ENCODE measurements at places on chromosomes 7 and 10.
A peak's percentile ranks its signal among the peaks of the same experiment; 100 is the strongest.

GRCh38 chr7:111011520-111011919 is 79.4 kb upstream of the LRRN3 start:
- no peak overlapping the region for H3K27ac ChIP-seq
- H3K4me1 ChIP-seq = no peaks in the 10 kb centered on the region
- no peaks in the 10 kb centered on the region for H3K27me3 ChIP-seq
- no peak for DNase-seq
- no peaks in the 10 kb centered on the region for H3K36me3 ChIP-seq

DNA sequence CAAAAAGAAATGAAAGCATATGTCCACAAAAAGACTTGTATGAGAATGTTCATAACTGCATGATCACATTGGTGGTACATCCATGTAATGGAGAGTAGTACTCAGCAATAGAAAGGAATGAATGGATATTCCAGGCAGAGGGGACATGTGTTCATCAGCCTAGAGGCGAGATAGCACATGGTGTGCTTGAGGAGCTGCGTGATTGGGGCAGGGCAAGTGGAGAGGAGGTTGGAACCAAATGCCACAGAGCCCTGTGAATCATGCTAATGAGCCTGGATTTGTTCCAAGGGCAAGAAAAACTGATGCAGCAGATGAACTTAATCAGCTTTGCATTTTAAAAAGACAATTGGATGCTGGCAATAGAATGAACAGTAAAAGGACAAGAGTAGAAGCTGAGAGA is 73.3 kb downstream of the C10orf90 start:
- no peak overlapping the region for H3K4me3 ChIP-seq
- H3K4me1 ChIP-seq = no peaks in the 10 kb centered on the region
- no peak for DNase-seq
- no peak overlapping the region for H3K27ac ChIP-seq

DNA sequence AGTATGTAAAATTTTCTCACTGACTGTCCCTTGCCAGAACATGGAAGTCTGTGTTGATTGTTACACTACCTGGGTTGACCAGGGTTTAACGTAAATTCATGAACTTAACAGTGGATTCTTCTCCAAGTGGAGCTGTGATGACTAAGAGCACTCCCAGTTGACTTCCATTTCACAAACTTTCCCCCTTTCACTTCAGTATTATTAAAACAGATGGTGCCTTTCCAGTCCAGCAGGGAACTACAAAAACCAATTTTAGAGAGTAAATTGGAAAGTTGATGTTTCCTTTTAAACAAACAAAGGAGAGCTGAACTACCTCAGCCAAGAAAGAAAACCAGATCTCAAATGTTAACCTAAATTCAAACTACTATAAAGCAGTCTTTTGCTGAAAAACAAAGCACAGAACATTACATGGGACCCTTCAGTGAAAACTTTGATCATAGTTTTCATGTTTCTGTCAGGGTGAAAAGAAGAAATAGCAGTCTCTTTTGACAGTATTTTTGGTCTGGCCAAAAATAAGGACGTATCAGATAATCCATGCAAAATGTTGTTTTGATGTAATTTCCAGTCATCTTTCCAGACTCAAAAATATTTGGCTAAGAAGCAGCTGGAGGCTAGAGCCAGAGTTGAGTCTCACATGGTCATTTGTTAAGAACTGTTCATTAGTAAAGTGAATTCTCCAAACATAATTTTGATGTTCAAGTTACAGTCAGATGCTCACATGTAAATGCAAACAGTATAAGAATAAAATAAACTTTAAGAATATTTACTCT is 479.9 kb upstream of the AKR1E2 start:
- no peak overlapping the region for H3K4me3 ChIP-seq
- no peaks in the 10 kb centered on the region for H3K27me3 ChIP-seq
- H3K36me3 ChIP-seq = no peaks in the 10 kb centered on the region
- peak overlapping the region; percentile 87 for H3K27ac ChIP-seq

DNA sequence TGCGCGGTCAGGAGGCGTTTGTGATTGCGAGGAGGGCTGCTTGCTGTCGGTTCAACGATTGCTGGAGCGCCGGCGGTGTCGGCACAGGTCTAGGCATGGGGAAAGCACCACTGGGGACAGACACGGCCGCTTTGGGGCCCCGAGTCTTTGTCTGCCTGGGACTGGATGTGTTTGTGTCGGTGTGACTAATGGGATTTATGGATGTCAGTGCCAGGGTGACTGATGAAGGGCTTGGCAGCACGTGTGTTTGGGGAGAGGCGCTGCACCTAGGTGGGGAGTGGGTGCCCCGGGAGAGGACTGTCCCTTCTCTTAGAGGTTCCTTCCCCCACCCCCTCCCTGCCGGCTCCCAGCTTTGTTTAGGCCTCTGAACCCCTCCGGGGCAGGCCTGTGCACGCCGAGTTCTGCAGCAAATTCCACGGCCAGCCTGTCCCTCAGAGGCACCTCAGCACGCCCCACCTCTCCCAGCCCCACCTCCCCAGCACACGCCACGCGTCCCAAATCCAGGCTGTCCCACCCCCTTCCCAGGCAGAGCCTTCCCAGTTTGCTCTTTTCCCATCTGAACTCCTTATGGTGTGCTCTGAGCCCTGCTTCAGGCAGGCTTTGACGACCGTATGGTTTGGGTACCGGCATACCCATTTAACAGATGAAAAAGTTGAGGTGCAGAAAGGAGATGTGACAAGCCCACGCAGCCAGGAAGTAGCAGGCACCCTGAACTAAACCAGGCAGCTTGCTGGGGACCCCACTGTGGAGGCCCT is 6.4 kb upstream of the TNRC18 start:
- H3K27ac ChIP-seq = peak overlapping the region; percentile 97
- peak; percentile 81 for DNase-seq
- H3K27me3 ChIP-seq = no peaks in the 10 kb centered on the region
- peak overlapping the region; percentile 86 for H3K4me3 ChIP-seq
- H3K36me3 ChIP-seq = peaks cover 10% of the 10 kb centered on the region

GRCh38 chr10:119443970-119444660 is 98.4 kb downstream of the RGS10 start:
- H3K27ac ChIP-seq = peak overlapping the region; percentile 51
- peak; percentile 35 for DNase-seq
- H3K36me3 ChIP-seq = peaks cover 31% of the 10 kb centered on the region
- H3K4me1 ChIP-seq = peaks cover 61% of the 10 kb centered on the region
- H3K4me3 ChIP-seq = no peak overlapping the region

DNA sequence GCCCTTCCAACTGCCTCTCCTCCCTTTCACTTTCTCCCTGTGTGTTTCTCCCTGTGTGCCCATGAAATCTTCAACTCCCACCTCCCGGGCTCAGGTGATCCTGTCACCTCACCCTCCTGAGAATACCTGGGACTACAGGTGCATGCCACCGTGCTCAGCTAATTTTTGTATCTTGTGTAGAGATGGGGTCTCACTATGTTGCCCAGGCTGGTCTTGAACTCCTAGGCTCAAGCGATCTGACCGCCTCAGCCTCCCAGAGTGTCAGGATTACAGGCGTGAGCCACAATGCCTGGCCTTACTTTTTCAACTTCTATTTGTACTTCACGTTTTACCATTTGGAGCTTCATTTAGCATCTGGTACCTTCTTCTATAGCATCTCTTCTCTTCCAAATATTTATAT is 24.9 kb downstream of the ST8SIA6 start:
- no peak overlapping the region for H3K27ac ChIP-seq
- no peaks in the 10 kb centered on the region for H3K4me1 ChIP-seq
- peaks cover 8% of the 10 kb centered on the region for H3K27me3 ChIP-seq
- no peaks in the 10 kb centered on the region for H3K36me3 ChIP-seq
- no peak for DNase-seq

GRCh38 chr10:43942096-43942850 is 293.6 kb upstream of the ZNF32 start:
- no peaks in the 10 kb centered on the region for H3K27me3 ChIP-seq
- H3K4me1 ChIP-seq = peaks cover 35% of the 10 kb centered on the region
- H3K36me3 ChIP-seq = no peaks in the 10 kb centered on the region
- H3K27ac ChIP-seq = no peak overlapping the region
